ENCODE measurements at places on chromosomes 5 and 9. TPM values are rescaled to one million over a fixed set of nuclear protein-coding genes. Genes with fewer than 3 reads are reported as not detected.

GFPT2 gene
- 1.1 TPM for total RNA-seq

PCDHB2 gene
- total RNA-seq: 33.7 TPM

NFIB gene
- 76.4 TPM for total RNA-seq

OR1L4 gene
- not detected for total RNA-seq
